ENCODE measurements at places on chromosomes 2 and 18.

- DNase-seq, result no peak
These were observed 58.1 kb downstream of the CLASP1 start for GRCh38 chr2:121591199-121591598.

- DNase-seq, result peak; percentile 23
These were observed 23.0 kb upstream of the ACTR2 start for GRCh38 chr2:65204461-65205210.

- no peak for DNase-seq
These were observed 61.2 kb upstream of the RBBP8 start for GRCh38 chr18:22871809-22872525.

GRCh38 chr2:101986804-101987740, 4.7 kb upstream of the IL1R2 start:
- DNase-seq, result no peak

DNA sequence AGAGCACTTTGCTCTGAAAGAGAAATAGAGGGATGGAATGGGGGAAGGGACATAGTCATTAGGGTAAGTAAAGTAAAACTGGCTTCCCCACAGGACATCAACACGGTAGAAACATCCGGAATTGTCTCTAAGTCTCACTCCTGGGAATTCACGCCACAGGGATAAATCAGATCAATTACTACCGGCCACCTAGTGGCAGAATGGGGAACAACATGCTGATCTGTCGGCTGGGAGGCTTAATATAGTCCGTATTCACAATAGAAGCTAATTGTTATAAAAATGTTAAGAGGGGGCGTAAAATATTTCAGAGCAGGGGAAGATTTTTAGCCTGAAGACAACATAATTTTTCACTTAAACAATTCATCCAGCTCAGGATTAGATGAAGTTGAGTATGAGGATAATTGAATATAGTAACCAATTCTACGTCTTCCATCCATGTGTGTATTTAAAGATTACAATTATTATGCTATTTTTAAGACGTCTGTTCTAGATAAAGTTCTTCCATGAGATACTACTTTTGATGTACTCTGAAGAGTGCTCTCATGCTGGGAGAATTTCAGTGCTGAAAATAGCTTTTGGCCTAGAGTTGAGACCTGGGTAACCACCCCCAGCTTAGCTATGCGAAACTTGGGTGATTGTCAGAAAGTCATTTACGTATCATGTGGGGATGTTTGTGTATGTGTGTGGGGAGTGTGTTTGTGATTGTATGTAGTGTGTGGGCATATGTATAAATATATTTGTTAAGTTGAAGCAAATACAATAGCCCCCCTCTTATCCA, 65.7 kb downstream of the LRRTM1 start:
- no peak for DNase-seq

DNA sequence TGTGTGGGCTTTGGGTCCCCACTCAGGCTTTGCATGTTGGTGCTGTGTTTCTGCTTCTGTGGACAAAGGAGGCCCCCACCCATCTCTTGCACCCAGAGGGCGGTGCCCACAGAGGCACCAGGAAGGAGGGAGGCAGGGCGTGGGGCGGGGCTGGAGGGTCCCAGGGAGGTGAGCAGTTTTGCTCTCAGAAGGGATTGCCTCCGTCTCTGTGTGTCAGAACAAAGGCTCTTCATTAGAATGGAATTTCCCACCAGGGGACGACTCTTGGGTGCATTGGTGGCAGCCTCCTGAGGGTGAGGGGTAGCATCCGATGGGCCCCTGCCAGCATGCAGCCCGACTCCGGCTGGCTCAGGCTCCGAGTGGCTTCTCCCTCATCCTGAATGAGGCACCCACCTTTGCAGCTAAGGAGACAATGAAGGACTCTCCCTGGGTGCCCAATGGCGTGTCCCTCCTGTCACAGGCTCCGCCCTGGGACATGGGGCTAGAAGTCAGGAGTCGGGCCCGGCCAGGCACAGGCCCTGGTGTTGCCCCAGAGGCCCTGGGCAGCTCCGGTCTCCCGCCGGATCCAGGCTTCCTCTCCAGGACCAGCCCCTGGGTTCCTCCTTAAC, 7.0 kb upstream of the ERFE start:
- no peak for DNase-seq

DNA sequence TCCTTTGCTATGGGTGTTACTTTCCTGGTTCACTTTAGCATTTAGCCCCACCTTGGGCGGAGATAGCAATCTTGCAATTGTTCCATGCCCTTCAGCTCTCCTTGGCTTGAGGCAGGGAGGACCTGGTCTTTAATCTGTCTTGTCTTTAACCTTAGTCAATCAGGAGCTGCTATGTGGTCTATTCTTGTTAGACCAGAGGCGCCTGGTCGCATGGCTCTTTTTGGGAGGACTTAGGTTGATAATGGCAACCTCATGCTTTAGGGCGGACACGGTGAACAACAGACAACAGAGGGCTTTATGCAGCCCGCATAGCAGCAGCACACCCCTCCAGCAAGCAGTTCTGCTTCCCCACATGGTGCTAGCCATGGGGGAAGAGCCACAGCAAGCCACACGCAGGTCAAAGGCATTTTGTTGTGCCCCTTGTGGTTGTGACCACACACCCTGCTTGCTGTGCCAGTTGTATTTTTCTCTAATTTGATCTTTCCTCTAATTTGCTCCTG, 17.7 kb upstream of the ZDBF2 start:
- DNase-seq, result no peak

GRCh38 chr2:197937814-197938213, 133.4 kb downstream of the PLCL1 start:
- DNase-seq, result no peak

DNA sequence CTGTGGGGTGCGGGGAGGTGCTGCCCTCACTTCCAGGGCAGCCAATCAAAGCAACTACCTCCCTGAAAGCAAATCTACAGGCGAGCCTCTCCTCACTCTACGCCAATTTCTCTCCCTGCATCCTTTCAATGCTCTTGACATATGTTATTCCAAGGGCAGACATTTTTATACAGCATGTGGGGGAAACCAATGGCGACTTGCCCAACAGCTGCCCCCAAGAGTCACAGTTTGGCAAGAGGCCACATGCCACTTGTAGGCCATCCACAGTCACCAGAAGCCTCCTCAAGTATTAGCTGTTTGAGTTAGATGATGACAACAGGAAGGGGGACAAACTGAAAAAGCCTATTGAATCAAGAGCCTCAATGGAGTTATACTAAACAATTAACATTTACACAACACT, 114.6 kb downstream of the MYO5B start:
- DNase-seq, result no peak

GRCh38 chr18:64019922-64020756, 50.3 kb downstream of the SERPINB8 start:
- DNase-seq, result no peak

GRCh38 chr2:88747990-88748389, 56.5 kb downstream of the RPIA start:
- no peak for DNase-seq

GRCh38 chr2:37890893-37891495, 34.1 kb upstream of the RMDN2 start:
- peak; percentile 36 for DNase-seq

DNA sequence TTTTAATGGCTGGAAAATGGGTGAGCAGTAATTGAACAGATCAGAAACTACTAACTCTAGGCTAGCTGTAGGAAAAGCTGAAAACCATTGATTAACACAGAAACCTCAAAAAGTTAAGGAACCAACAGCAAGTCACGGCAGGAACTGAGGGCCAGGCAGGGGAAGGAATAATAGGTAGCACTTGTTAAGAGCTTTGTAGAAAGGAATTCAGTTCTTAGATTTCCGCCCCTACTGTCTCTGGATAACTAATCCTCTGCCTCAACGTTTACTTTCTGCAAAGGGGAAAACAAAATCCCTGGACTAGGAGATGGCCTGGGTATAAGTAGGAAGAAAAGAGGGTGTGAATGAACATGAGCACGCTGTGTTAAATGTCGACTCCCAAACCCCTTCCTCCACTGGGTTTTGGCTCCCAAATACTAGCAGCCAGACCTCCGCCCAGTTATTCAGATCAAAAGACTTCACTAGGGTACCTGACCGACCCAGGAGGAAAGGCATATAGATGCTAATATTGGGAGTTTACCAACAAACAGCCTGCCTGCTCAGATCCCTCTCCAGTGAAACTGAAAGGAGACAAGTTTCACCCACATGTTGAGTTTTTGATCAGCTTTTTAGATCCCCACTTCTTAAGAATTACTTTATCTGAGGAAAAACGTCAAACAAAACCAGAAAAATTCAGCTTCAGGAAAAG, 12.4 kb downstream of the SMAD2 start:
- DNase-seq, result peak; percentile 25

DNA sequence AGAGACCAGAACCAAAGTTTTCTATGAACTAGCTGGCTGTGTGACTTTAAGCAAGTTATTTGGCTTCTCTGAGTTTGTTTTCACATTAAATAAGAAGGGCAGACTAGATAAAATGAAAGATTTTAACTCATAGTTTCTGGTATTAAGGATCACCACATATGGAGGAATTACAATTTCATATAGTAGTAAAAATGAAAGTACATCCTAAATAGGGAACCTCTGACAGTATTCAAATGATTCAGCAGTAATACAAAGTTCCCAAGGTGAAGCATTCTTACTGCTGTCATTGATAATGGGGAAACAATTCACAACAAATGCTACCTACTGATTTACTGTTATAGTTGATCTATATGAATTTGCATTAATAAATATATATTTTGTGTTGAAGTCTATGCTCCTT, 170.3 kb upstream of the VRK2 start:
- no peak for DNase-seq

DNA sequence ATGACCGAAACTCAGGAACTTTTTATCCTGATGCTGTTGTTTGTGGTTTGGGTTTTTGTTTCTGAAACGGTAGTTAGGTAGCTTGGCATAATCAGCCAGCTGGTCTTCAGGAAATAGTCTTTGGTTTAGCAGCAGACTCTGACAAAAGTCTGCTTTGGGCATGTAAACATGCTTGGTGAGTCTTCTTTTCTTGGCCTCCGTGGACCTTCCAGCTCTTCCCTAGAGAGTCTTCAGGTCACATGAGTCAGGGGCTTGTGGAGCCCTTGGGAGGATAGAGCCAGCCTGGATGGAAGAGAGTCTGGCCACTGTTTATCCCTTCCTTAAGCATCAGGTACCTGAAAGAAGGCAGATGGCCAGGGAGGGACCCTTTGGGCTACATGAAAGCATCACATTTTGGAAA, 154.5 kb downstream of the MGAT5 start:
- DNase-seq, result no peak

- DNase-seq, result no peak
These were observed 41.9 kb upstream of the PTMA start for GRCh38 chr2:231666171-231667095.

- no peak for DNase-seq
These were observed 47.0 kb upstream of the TGIF1 start for GRCh38 chr18:3402982-3403451.

GRCh38 chr2:67096886-67097285, 300.2 kb upstream of the ETAA1 start:
- DNase-seq, result no peak

- no peak for DNase-seq
These were observed 861.7 kb downstream of the SLC4A3 start for GRCh38 chr2:220489121-220489520.

- DNase-seq, result no peak
These were observed 14.9 kb upstream of the SLC39A10 start for GRCh38 chr2:195642027-195642678.

DNA sequence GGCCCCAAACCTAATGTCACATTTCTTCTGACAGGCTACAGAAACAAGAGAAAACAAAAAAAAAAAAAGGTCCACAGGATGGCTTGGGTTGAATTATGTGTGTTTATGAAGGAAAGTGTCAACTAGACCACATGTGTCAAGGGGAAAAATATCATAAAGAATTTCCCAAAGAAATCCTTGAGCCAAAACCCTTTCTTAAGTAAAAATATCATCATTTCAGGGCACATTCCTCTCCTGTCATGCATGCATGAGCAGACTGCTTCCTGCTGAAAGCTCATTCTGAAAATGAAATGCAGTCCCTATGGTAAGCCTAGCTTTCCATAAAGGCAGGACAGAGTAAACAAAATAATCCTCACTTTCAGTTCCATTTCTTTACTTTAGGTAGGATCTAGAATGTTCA, 85.7 kb upstream of the RBBP8 start:
- DNase-seq, result no peak

DNA sequence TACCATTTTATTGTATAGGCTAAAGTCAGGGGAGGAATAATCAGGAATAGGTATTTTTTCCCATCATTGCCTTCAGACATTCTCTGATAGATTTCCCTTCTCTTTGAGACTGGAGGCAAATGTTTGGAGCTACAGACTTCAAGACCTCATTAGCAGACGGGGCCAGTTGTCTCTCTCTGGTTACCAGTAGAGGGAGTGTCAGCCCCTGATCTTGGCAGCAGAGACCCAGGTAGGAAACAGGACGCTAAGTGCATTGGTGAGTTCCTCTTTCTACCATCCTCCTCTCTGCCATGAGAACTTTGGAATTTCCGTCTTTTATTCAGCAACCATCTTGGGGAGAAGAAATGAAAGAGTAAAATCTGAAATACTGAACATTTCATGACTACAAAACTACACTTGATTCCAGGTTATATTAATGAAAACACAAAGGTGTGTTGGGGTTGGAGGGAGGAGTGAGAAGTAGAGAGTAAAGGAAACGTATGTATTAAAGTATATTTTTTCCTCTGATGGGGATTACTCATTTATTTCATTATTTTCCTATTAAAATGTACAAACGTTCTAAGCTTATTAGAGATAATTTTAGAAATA, 186.2 kb upstream of the GCFC2 start:
- no peak for DNase-seq

- no peak for DNase-seq
These were observed 134.9 kb downstream of the NDUFA10 start for GRCh38 chr2:239890206-239890746.

DNA sequence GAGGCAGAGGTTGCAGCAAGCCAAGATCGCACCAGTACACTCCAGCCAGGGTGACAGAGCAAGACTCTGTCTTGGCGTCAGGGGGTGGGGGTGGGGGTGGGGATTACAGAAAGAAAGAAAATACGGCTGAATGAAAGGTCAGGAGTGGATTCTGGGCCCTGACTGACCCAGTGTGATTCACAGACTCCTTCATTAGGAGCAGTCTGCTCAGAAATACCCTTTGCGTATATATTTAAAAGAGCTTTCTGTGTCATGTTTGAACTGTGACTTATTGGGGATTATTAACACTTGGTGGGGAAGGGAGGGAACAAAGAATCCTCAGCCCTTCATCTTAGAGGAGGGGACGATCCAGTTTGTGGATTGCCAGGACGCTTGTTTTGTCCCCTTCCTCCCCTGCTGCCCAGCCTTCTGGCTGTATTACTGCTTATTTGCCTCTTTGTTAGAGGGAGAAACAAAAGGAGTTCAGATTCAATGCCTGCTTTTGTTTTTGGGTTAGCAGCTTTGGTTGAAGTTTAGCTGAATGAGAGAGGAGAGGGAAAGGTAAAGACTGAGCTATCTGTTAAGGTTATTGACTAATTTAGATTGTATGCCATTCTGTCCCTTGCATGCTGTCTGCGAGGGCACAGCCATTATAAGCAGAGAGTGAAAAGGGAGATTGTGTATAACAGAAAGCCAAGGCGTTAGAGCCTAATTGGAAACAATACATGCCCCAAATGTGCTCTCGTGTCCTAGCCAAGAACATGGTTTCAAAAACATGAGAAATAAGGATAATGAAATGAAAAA, 118.3 kb downstream of the FMNL2 start:
- no peak for DNase-seq

All from T-helper 1 cell (primary cell).